ENCODE measurements at places on chromosomes 2 and 18.

DNA sequence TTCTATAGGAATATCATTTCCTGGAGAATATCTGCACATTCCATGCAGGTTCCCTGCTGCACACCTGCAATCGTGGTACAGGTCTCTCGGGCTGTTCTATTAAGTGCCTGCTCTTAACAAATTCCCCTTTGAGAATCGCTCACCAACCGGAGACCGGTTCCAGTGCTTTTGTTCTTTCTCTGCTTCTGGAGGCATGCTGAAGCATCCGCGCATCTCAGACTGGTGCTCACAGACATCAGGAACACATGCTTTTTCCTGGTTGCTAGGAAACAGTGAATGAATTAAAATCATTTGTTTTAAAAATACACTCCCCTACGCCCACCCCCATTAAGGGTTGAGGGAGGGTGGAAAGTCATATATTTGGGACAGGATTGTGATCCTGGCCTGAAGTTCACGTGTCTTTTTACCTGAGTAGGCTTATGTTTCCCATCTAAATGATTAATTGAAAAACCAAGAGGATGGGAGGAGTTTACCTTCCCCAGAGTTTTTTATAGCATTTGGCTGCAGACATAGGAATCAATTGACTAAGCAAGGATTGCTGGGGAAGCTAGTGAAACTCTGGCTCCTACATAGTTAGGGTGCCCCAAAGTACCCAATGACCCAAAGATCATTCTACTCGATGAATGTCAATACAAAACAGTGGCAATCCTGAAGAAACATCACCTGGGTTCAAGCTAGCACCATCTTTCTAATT lies at the start of gene C2orf80:
Gene C2orf80 (minus strand): TSS at position 221 of the 694 bp plus-strand sequence. CDS start 3,044 bp downstream, outside the sequence.
- DNase-seq, result no peak

DNA sequence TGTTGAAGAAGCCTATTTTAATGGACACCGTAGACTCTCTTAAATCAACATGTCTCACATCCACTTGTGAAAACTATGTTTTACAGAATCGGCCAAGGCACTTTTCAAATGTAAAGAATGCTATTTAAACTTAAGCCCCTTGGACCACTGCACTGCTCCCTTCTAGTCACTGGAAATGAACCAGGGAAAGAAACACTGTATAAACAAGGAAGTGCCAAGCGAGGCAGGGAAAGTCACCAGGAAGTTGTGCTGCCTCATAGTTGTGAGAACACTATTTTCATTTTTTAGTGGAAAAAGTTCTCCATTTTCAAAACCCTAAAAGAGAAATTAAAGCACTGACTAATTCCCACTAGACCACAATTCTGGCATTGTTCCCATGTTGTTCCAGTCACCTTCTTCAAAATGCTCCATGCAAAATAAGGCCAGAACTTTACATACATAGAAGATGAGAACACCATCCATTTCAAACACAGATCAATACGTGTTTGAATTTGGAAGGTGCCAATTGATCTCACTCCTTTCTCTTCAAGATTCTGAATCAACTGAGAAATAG lies 13.5 kb downstream of the CCDC141 start:
- DNase-seq, result no peak

DNA sequence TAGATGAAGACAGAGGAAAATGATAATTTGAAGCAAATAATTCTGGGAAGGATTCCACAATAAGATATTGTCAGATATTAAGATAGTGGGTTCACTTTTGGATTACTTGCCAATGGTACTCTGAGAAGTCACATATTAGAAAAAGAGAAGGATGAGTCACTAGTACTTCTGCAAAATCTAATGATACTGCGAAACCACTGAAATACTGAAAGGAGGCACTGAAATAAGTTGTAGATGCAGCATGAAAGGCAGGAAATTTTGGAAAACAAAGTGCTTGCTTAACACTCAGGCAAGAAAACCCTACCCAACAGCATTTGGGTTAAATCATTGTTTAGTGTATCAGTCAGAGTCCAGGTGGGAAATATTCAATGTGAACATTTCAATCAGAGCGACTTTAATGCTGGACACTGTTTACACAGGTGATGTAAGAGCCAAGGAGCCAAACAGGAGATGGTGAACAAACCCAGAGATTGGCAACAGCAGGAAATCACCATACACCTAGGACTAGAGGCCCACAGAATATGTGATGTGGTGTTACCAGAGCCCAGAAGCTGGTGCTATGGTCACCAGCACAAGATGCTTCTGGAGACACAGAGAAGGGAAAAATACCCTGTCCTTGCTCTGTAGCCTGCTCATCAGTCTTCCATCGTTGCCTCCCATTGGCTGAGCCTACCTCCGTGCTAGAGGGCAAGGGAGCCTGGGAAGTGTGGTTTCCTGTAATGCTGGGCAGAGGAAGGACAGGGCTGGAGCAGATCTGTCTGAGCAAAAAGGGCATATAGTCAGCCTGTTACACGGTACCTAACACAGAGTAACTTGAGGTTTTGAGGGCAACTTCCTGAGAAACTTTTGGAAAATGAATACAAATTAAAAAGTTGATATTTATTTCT lies 204.7 kb upstream of the ITGA4 start:
- DNase-seq, result no peak

DNA sequence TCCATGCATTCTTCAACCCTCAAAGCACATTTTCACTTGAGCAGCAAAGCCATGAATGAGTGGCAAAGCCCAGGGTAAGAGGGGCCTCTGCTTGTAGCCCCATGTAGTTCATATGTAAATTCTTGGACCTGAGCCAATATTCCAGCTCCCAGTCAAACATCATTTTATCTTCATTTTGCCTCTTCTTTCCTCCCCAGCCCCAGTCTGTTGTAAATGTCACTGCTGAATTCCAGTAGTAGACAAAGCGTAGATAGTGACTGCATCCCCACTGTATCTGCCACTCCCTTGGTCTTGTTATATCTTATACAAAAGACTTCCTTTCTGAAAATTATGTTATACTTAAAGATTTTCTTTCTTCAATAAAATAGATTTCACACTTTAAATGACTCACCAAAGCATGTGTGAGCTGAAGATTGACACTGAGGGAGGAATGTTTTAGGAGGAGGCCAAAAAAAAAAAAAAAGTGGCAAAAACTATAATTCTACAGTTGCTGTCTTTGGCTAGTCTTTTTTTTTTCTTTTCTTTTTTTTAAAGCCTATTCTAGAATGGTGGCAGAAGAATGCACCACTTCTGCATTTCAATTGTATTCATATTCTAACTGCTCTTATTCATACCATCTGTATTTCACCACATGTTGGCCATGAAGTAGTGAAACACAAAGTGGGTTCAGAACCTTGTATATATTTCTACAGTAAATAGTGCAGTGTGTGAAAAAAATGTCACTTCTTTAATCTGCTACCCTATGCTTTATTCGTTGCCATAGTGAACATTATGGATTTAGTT lies 306.1 kb downstream of the CPS1 start:
- DNase-seq, result peak; percentile 54

- DNase-seq, result peak; percentile 95
These were observed 59.7 kb upstream of the DNMT3A start for GRCh38 chr2:25401307-25402026.

GRCh38 chr18:28715206-28715605 lies 538.3 kb upstream of the CDH2 start:
- DNase-seq, result no peak

DNA sequence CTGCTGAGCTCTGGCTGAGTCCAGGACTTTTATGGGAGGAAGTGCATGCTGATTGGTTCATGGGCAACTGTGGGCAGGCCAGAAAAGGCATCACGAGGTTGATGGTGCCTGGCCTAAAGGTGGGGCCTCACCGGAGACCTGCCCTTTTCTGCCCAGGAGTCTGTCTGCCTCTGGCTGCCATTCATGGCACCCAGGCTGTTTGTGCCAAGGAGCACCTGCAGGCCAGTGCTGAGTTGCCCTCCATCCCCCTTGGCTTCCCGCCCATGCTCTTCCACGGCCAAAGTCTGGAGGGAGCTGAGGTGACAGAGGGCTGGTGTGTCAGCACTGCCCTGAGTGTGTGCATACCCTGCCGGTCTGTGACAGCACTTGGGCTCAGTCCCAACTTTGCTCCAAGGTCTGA lies 123.2 kb downstream of the PTH2R start:
- DNase-seq, result no peak

DNA sequence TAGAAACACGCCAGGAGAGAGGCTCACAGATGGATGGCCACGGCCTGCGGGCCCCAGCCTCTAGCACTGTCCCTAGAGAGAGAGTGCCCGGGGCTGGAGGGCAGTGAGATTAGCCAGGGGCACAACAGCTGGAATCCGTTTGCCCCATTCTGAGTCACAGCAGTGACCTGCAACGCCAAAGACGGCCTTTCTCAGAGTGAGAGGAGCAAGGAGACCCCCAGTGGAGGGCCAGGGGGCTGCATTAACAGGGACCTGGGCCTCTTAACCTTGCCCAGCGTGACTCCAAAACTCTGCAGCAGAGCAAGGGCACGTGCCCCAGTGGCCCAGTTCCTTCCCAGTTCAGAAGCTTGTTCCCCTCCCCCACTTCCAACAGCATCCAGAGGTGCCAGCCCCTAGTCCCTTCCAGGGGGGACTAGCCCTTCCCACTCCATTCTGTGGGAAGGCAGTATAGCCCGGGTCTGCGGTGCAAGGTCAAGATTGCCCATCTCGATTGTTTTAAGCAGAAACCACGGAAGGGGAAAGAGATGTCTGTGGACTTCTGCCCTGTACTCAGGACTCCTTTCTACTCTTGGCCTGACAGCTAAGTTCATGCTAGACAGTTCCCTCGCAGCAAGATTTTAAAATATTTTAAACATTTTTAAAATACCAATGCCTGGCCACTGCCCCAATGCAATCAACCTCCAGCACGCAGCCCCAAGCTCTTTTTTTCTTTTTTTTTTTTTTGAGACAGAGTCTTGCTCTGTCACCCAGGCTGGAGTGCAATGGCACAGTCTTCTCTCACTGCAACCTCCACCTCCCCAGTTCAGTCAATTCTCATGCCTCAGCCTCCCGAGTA lies 50.9 kb upstream of the BIN1 start:
- DNase-seq, result no peak

DNA sequence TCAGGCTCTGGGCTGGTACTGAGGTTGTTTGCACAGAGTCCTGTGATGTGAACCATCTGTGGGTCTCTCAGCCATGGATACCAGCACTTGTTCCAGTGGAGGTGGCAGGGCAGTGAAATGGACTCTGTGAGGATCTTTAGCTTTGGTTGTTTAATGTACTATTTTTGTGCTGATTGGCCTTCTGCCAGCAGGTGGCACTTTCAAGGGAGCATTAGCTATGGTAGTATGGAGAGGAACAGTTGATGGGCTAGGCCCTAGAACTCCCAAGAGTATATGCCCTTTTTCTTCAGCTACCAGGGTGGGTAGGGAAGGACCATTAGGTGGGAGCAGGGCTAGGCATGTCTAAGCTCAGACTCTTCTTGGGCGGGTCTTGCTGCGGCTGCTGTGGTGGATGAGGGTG lies 257.0 kb upstream of the GYPC start:
- no peak for DNase-seq

DNA sequence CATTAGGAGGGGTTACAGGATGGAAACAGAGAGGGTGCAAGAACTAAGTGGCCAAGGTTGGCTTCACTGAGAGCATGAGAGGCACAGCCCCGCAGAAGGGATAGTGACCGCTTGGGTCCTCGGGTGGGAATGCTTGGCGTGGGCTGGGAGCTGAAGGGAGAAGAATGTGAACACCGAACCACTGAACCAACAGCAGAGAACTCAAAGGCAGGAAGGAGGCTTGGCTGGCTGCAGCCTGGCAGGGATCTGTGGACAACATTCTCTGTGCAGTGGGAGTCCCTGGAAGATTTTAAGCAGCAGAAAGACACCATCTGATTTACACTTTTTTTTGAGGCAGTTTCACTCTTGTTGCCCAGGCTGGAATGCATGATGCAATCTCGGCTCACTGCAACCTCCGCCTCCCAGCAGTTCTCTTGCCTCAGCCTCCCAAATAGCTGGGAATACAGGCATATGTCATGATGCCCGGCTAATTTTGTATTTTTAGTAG lies 33.9 kb downstream of the SOWAHC start:
- no peak for DNase-seq

- no peak for DNase-seq
These were observed 4.3 kb upstream of the SPAG16 start for GRCh38 chr2:213279971-213280370.

DNA sequence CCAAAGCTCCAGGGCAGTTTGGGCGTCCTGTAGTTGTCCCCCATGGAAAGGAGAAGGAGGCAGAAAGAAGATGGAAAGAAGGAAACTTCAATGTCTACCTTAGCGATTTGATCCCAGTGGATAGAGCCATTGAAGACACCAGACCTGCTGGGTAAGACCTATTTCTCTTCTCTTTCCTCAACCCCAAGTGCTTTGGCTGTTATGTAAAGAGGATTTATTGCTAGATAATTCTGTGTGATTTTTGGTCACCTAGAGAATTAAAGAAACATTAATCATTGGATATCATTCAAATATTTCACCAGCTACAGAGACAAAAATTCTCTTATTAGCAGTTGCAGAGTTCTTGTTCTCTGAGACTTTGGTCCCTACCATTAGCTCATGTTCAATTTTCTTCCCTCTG lies 1.9 kb downstream of the GALNT5 start:
- DNase-seq, result no peak

- DNase-seq, result no peak
These were observed 342.6 kb upstream of the KLHL29 start for GRCh38 chr2:23042216-23042906.

DNA sequence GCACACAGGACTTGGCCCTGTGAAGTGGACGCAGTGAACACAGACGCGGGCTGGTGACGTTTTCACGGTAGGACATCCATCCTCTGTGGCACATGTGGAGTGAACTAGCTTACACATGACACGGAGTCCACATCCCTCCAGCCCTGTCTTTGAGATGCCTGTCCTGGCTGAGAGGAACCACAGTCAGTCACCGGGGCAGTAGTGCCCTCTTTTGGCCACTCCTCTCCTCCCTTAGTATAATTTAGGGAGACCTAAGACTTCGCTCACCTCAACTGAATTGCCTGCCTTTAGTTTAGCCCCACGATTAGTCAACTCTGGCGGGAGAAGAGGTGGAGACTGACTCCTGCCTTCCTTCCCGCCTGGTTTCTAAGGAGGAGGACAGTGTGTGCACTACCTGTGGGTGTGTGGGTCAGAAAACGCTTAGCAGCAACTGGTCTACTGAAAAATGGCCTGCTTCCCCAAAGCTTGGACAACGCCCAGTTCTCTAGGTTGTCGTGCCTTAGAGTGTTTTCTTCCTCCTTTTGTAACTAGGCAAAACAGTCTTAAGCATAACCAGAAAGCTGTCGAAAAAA lies 70.6 kb downstream of the MBP start:
- DNase-seq, result no peak

- DNase-seq, result peak; percentile 24
These were observed 71.1 kb downstream of the DSC3 start for GRCh38 chr18:30971338-30971956.

GRCh38 chr2:200700856-200701255 lies 110.9 kb upstream of the BZW1 start:
- no peak for DNase-seq

GRCh38 chr2:174210862-174211261 lies 37.5 kb downstream of the OLA1 start:
- no peak for DNase-seq

GRCh38 chr2:143796051-143796450 lies 666.8 kb downstream of the ARHGAP15 start:
- DNase-seq, result no peak

- DNase-seq, result peak; percentile 36
These were observed 573 bp downstream of the IGFBP2 start for GRCh38 chr2:216633616-216634369.

GRCh38 chr2:44810892-44811530 lies 130.5 kb upstream of the SIX3 start:
- no peak for DNase-seq

GRCh38 chr18:29855637-29856036 lies 1186.9 kb downstream of the DSC3 start:
- DNase-seq, result no peak

GRCh38 chr2:50178050-50178449 lies 853.9 kb downstream of the NRXN1 start:
- no peak for DNase-seq
